NCI-H2081 treated with DMSO at 0.1 percent for 48 hours (cell line): ENCODE measurements at places on chromosomes 3 and 15.

DNA sequence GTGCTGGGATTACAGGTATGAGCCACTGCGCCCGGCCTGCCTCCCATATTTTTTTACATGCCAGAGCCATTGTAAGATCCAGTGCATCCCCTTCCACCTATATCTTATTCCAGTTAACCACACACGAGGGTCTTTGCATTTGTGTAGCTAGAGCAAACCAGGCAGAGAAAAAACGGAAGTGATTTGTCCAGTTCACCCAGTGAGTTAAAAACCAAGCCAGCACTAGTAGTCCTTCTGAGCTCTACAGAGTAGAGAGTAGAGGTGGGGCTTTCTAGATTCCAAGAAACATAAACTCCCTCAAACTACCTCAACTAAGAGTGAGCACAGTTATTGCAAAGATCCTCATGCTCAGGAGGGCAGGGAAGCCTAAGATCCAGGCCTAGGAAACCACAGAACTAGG lies 34.7 kb downstream of the TMEM158 start:
- no peak for DNase-seq

GRCh38 chr15:27353856-27354255 lies 382.9 kb downstream of the GABRG3 start:
- DNase-seq = no peak

DNA sequence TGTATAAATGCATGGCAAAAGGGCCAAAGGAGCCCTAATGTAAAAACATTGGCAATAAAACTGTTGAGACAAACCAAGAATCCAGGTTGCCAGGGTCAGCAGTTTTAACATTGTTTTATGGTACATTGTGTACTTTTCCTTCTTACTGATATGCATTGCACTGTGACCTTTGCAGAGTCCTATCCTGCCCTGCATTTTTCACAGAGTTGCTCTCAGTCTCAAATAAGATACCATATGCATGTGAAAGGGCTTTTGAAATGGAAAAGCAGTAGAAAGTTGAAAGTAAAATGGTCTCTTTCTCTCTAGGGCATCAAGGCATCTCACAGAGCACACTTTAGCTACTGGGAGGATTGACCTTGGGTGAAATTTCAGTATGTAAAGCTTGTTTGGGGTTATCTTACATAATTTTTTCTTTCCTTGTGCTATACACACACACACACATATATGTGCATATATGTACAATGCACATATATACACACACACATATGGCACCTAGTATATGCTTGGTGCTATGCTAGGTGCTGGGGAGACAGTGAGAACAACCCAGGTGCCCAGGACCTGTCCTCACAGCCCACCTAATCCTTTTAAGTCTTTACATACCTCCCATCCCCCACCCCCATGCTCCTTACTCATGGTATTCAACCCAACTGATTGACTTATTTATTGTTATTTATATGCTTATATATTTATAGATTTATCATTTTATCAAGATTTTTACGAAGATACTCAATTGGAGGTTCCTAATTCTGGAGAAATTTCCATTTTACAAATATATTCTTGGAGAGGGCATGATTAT lies 1.2 kb upstream of the PPP2R3A start:
- DNase-seq = no peak

DNA sequence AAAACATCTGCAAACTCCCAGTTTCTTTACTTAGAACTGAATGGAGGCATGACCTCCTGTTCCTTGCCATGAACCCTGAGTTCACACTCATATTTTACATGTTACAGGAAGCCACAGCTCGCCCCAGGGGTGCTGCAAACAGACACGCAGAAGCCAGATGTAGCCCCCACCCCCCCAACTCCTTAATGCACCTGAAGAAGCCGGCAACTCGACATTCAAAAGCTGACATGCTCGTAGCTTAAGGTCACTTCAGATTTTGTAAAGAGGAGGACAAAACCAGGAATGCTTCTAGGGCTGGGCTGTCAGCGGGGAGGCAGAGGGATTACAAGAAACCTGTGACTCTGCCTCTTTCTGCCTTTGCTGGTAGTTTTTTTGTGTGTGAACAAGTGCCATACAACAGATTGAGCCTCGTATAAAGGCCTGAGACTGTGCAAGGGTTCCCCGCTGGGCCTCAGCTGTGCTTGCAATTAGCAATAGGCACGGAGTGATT lies 42.0 kb upstream of the FEZF2 start:
- DNase-seq = no peak

DNA sequence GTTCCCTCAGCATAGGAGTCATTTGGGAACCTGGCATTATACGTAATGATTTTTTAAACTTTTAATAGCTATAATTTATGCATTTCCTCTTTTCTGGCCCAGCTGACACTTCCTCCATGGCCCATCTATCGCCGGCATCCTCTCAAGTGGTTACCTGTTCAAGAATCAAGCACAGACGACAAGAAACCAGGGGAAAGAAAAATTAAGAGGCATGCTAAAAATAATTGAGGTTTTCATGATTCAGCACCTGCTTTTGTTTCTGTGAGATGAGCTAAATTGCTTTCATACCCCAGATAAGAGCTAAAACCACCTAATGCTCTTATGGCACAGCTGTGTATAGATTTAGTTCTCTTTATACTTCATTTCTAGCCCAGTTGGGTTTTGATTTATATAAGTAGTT lies 1.7 kb downstream of the SPCS1 start:
- DNase-seq = no peak

- no peak for DNase-seq
These were observed 45.4 kb upstream of the GLCE start for GRCh38 chr15:69115031-69115430.

GRCh38 chr3:164113371-164114332 lies 964.6 kb downstream of the SI start:
- no peak for DNase-seq

DNA sequence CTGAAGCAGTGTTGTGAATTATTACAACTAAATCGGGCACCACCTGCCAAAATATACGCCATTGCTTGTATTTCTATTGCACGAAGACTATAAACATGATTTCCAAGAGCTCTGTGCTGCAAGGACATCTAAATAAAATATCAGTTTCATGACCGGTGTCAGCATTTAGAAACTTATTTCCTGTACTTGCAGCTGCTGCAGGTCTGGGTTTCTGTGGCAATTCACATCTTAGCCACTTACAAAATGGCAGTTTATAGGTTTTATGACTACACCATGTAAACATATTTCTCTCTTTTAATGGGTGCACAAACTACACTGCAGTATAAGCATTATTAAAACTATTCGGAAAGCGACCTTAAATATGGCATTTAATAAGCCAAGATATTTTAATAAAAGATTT lies 359.4 kb downstream of the VPS13C start:
- DNase-seq = no peak

DNA sequence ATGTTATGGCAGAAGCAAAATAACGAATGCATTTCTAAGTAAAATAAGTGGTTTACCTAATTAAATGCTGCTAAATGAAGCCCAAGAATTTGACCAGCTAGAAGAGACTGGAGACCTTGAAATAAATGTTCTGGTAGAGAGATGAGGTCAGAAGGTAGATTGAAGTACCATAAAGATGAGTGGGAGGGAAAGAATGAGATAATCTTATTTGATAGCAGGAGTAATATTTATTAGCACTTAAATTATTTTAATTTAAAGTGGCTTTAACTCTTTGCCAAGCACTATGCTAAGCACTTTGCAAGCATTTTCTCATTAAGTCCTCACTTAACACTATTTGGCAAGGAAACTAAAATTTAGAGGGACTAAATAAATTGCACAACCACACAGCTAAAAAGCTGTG lies 314.9 kb upstream of the CCDC54 start:
- DNase-seq = no peak

GRCh38 chr3:142960322-142960850 lies 3.1 kb downstream of the PAQR9 start:
- DNase-seq = no peak

- DNase-seq = no peak
These were observed 747 bp downstream of the PDCD6IP start for GRCh38 chr3:33799202-33799551.

- DNase-seq = no peak
These were observed 125.0 kb upstream of the TRIM42 start for GRCh38 chr3:140552898-140553297.

- DNase-seq = no peak
These were observed 9.6 kb upstream of the PSMD2 start for GRCh38 chr3:184289426-184289938.

DNA sequence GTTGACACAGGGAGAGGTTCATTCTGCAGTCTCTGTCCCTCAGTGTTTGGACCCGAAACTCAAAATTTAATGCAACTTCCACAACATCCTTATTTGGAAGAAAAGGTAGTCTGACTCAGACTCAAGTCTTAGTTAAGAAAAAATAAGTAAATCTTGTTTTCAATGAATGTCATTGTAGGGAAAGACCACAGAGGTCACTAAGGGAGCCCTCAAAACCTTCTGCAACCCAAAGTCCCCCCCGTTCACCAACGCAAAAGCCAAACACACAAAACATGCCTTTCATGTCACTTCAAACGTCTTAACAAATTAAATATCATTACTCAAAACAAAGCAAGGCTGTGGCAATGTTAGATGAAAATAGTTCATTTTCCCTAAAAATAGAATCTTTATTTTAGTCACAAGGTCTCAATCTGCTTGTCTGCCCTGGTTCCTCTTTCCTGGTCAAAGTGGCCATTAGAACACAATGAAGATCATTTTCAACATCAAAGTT lies 20.9 kb upstream of the SSUH2 start:
- DNase-seq = no peak

DNA sequence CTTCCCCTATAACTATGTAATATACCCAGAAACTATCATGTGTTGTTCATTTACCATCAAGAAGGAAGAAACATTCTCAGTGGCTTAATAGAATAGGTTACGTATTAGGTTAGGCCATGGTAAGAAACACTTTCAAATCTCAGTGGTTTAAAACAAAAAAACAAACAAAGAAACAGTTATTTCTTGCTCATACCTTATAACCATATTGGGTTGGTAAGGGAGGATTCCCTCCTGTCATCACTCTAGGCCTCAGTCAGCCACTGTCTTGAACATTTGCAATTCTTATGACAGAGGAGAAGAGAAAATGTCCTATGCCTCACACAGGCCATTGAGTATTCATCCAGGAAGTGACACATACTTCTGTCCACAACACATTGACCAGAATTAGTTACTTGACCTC lies 727.7 kb upstream of the NECTIN3 start:
- no peak for DNase-seq

DNA sequence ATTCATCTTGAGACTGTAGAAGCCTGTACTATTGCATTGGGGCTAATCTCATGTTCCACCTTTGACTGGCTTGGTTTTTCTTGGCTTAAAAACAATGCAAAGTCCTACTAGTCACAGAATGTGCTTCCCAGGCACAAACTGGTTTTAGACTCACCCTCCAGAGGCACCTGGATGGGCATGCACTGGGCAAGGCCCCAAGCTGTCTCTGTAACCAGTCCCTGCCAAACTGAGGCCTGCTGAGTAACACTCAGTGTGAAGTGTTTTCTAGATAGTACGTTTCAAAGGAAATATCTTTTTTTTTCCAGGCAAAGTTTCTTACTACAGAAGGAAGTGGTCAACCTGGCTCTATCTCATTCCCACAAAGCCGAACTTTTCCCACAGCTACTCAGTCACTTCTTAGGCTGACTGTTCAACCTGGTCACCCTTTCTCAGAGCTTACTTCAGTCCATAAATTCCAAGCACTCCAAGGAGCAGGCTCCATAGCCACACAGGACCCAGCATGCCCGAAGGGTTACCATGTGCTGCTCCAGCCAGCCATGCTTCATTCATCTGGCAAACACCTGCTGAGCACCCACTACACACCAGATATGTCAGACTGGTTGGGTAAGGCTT lies 57.4 kb downstream of the NPTN start:
- no peak for DNase-seq

- no peak for DNase-seq
These were observed 395.3 kb upstream of the TPRG1 start for GRCh38 chr3:188776447-188776846.

DNA sequence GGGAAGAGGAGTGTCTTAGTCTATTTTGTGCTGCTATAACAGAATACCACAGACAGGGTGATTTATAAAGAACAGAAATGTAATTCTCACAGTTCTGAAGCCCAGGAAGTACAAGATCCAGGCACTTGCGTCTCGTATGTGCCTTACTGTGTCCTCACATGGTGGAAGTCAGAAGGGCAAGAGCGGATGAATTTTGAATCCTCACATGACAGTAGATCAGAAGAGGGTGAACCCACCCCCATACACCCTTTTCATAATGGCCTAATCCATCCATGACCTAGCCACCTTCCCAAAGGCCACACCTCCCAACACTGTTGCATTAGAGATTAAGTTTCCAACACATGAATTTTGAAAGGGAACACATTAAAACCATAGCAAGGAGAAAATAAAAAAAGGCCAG lies 18.7 kb upstream of the ANXA2 start:
- no peak for DNase-seq

- DNase-seq = no peak
These were observed 203.6 kb downstream of the AKAP13 start for GRCh38 chr15:85583923-85584390.

DNA sequence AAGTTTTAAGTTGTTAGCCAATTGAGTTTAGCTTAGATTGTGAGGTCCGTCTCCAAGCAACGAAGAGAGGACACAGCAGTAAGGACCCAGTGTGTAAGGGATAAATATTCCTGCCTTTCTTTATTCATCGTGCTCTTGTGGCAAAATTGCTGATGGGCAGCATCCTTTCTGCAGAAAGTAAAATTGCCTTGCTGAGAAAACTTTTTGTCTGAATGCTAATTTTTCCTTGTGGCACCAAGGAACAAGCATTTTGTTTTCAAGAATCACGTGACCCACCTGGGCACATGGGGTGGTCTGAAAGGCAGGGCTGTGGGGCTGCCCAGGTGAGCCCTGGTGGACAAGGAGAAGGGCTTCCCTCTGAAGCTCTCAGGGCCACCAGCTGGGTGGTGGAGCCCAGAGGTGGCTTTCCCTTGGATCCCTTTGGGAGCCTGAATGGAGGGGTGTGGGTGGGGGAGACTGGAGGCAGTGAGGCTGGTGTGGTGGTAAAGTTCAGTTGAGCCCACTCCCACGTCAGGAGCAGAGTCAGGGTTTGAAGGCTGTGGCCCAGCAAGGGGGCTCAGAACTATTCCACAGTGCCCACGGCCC lies 24.0 kb upstream of the TMCC1 start:
- no peak for DNase-seq

- no peak for DNase-seq
These were observed 581.4 kb upstream of the TBL1XR1 start for GRCh38 chr3:177778633-177779032.

DNA sequence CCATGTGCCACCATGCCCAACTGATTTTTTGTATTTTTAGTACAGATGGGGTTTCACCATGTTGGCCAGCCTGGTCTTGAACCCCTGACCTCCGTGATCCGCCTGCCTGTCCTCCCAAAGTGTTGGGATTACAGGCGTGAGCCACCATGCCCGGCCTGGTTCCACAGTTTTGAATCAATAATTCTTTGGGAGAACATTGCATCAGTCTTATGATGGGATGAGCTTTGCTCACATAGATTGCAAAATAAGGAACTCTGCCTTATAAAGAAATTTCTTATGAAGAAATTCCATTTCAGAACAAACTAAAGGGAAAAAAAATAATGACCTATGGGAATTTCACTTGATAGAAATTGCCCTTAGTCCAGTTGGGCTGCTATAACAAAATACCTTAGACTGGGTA lies 15.8 kb upstream of the TMPRSS7 start:
- no peak for DNase-seq

GRCh38 chr3:132817646-132818177 lies 95.5 kb upstream of the NPHP3 start:
- no peak for DNase-seq

GRCh38 chr3:60708191-60708975 lies 542.9 kb downstream of the FHIT start:
- peak; percentile 13 for DNase-seq
